Fibroblast of pulmonary artery (primary cell): ENCODE measurements at places on chromosomes 7 and 10.

DNA sequence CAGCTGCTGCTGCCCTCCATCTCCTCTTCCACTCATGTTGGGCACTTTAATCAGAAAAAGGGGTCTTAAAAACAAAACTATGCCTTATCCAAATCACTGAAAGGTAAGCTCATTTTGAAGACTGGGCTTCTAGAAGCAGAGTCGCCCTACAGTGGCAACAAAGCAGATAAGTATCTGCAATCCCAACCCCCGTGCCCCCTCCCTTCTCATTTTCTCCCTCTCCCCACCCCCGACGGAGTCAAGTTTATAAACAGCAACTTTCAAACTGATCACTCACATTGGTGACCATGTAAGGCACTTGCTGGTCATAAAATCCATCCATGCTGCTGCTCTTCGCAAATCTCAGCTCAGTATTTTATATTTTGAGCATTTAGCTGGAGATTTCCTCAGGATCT is 738 bp downstream of the ETV1 start:
- peak; percentile 31 for DNase-seq

GRCh38 chr10:105986912-105987635 is 1177.4 kb downstream of the SORCS1 start:
- no peak for DNase-seq

DNA sequence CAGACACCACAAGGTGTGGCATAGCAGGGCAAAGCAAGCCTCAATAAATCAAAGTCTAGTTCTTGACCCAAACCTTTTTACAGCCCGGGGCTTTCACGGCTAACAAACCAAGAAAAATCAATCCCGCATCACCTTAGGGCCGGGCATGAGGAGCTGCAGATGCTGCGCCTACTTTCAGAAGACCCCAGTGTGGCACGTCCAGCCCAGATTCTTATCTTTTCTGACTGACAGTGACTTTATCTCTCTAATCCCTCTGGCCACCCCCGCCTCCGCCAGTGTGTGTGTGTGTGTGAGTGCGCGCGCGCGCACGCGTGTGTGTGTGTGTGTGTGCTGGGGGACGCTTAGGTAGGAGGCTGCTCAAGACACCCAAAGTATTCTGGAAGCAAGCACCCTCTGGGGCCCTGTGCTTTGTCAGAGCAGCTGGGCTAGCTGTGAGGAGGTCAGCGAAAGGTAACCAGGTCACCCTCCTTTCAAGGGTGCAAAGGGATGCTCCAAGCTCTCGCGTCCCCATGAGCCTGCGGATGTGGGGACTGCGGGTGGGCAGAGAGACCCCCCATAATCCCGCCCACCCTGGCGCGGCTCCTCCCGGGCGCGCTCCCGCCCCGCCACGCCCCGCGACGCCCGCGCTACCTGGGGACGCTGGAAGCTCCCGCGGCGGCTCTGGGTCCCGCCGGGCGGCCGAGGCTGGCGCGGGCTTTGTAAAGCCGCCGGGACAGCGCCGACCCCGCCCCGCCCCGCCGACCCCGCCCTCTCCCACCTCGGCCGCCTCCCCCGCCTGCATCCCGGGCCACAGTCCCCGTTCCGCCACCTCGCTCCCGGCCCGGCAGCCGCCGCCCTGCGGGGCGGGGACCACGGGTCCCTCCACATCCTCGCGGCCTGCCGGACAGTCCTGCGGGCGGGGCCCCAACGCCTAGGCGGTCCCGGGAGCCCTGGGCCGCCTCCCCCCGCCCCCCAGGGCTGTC is 57.1 kb upstream of the RHOBTB1 start:
- peak; percentile 15 for DNase-seq

DNA sequence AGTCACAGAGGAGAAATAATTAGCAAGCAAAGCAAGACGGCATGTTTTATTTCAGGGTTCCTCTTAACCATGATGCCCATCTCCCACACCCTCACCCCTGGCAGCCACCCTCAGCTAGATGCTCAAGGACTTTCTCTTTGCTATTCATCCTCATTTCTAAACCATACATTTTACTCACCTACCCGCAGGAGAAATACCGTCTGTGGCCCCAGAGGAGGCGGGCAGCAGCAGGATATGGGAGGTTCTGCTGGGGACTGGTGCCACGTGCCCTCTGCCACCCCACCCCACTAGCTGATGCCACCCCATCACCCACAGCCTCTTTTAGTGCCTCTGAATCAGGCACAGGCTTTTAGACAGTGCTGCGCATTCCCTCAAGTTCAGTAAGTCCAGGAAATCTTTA is 168.7 kb upstream of the ITGB1 start:
- DNase-seq = no peak

GRCh38 chr7:11630355-11630754 is 201.6 kb downstream of the THSD7A start:
- DNase-seq = no peak

DNA sequence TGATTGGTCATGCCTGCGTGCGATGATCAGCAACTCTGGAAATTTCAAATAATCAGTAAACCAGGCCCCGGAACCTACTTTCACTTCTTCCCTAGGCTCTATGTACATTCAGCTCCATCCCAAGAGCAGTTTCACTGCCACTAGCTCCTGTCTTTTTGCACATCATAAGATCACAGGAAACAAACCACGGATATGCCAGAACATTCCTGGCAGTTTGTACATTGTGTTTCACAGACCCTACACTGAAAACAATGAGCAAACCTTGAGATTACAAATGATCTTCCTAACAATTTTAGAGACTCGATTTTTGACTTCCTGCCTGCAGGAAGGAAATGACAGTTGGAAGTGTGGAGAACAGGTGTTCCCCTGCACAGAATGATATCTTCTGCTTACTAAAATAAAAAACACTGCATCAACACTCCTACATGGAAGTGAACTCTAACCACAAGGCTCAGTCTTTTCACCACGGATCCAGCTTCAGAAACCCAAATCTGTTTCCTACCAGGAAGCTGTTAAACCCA is 7.6 kb upstream of the TMEM236 start:
- DNase-seq = peak; percentile 71

GRCh38 chr10:94002156-94002555 is 8.4 kb downstream of the PLCE1 start:
- DNase-seq = no peak

DNA sequence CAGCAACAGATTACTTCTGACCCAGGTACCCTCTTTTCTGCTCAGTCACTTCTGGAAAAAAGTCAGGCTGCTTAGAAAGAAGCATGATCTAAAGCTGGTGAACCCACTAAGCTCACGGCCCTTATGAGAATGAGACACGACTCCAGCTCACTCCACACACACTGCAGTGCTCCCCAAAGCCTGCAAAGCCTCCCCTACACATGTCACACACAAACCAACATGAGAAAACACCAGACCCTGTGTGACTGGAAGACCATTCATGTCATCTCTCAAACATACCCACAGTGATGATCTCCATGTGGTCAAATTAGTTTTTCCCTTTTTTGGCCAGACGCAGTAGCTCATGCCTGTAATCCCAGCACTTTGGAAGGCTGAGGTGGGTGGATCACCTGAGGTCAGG is 391 bp downstream of the ANKRD61 start:
- DNase-seq = no peak

- DNase-seq = peak; percentile 66
Measured at GRCh38 chr10:104406715-104407650, 53.4 kb downstream of the CFAP58 start.

DNA sequence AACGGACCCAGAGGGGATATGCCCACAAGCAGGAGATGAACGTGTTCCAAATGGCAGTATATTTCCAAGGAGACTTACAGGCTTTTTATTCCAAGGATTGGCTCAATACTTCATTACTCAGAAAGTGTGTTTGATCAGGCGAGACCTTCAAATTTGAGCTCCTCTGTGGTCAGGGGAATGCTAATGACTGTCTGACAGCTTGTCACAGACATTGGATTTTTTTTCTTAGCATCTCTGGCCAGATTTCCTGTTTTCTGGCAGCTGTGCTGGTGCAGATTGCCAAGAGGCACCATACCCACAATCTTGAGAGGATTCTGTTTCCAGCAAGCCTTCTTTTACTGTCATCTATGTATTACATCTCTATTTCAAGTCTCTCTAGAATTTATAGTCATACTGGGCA is 93.8 kb downstream of the C1GALT1 start:
- DNase-seq = no peak

DNA sequence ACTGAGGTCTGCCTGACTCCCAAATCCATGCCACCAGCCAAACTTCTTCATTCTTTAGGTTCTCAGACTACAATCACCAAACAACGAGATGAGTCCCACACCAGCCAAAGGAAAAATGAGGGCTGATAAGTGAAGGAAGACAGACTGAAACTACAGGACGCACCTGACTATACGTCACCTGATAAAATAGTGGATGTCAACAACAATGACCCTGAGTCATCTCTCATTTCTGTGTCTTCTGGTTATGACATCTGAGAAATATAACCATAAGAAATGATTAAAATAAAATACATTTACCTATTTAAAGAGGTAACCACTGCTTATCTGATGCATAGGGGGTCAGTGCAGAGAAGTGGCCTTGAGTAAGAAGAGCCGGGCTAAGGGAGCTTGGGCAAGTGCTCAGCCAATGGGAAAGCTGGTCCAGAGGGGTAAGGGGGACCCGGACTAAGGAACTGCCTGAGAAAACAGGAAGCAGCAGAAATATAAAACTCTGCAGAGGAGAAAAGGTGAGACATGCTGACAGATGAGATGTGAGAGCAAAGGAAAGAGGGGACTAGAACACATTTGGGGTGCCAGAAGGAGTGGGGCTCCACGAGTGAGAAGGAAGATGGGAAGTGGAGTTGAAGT is 51.8 kb downstream of the HIPK2 start:
- DNase-seq = no peak

DNA sequence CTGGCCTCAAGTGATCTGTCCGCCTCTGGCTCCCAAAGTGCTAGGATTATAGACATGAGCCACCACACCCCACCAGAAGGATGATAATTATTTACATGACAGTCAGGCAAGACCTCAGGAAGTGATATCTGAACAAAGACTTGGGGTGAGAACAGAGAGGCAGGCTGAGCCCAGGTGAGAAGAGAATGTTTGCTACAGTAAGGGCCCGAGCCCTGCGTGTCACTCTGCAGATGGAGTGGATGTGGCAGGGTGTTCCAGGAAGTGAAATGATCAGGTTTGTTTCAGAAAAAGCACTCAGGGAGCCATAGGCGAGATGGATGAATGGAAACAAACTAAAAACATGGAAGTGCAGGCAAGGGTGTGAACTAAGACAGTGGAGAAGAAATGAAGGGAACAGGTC is 22.2 kb downstream of the SFMBT2 start:
- DNase-seq = no peak
